ENCODE measurements at places on chromosomes 1 and 21.
A peak's percentile ranks its signal among the peaks of the same experiment; 100 is the strongest.

DNA sequence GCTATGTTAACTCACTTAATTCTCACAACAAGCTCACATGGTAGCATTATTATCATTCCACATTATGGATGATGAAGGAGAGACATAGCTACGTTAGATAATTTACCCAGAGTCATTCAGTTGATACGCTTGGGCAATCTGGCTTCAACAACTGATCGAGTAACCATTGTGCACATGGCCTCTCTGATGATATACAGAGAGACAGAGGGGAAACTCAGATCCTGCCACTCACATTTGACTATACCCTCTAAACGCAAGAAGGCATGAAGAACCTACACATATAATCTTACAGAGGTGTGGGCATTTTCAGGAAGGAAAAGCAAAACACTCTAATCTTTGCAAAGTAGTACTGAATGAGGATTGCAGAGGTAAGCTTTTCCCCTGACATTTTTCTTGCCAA is 360.1 kb downstream of the BARHL2 start:
- DNase-seq: no peak

GRCh38 chr21:43876605-43877004 is 11.6 kb downstream of the AGPAT3 start:
- DNase-seq: no peak

- no peak for DNase-seq
Measured at GRCh38 chr1:36352125-36352909, 28.9 kb upstream of the EVA1B start.

DNA sequence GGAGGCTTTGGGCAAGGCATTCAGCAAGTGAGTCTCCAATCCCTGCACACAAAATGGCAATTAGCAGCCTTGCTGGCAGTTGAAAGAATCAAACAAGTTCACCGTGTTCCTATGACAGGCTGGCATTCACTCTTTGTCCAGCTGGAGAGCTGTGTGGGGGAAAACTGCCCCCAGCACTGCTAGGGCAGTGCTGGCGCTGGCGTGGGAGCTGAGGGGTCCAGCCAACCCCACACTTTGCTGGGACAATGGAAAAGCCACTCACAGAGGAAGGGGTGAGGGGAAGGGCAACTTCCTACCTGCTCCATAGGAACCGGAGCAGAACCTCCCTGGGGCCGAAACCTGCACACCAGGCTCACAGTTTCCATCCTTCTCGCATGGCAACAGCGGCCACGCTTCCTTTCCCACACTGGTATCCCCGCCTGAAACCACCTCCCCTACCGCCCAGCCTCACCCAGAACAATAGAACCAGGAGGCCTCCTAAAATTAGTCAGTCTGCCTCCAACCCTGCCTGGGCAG is 26.7 kb upstream of the KCNN3 start:
- DNase-seq: no peak

DNA sequence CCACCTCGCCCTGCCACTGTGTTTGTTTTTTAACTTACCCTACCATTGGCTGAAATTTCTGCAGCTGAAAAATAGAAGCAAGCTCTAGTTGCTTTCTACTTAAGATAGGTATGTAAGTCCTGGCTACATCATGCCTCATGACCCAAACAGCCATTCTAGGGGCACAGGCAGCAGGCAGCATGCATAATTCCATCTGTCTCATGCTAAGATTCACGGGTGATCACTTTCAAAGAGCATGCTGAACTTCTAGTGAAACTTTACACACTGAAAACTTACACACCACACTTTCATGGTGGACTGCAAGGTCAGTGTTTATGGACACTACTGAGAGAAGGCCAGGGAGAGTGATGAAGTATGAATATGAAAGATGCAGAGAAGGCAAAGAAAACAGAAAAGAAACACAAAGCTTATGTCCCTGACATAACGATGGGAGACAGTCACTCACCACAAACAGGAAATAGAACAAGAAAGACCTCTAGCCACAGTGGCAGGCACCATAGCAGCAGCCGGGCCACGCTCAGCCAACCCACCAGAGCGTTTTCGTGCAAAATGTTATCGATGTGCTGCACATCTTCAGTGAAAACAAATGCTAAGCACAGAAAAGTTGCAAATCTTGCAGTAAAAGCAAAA is 102.3 kb upstream of the TIAM1 start:
- no peak for DNase-seq

- no peak for DNase-seq
Measured at GRCh38 chr1:67761091-67761490, 72.2 kb downstream of the GNG12 start.

GRCh38 chr1:112788561-112788960 is 73.4 kb upstream of the PPM1J start:
- DNase-seq: no peak

DNA sequence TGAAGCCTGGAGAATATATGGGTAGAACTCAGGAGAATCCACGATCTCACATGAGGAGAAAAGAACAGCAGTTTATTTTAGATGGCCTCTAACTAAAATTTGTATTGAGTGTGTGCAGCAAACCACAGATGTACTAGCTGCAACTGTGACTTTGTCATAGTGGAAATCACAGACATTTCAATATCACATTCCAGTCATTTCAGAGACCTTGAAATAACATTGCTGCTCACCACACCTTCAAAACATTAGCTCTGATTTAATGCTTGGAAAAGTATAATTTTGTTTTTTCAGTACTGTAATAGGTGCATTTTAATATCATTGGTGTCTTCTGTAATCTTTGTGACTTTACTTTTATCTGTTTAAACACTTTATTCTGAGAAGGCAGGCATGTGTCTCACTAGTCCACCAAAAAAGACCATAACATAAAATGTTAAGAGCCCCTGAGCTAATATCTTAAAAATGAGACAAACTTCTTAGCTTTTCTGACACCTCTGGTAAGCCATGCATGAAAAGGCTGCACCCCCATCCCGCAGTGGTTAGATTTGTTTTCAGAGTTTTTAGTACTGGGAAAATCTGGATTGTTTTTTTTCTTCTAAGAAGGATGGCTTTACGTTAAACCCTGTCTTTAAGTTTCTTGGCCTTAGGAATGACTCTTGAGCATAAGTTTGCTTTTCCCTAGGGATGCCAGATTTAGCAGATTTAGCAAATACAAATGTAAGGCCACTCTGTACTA is 30.1 kb downstream of the KCNJ15 start:
- no peak for DNase-seq

DNA sequence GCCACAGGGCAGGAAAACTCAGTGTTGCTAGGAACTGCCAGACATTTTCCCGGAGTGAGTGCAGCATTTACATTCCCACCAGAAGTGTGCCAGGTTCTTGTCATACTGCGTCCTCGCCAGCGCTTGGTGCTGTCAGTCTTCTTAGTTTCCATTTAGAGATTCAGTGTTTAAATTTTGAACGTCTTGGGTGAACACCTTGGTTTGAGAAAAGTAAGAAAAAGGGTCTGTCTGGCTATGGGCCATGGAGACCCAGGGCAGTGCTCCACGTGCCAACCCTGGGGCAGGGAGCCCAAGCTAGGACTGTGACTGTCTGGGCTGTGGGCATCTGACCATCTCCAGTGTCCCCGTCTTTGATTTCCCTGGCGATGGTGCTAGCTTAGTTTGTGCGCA is 16.0 kb downstream of the IBA57 start:
- no peak for DNase-seq

DNA sequence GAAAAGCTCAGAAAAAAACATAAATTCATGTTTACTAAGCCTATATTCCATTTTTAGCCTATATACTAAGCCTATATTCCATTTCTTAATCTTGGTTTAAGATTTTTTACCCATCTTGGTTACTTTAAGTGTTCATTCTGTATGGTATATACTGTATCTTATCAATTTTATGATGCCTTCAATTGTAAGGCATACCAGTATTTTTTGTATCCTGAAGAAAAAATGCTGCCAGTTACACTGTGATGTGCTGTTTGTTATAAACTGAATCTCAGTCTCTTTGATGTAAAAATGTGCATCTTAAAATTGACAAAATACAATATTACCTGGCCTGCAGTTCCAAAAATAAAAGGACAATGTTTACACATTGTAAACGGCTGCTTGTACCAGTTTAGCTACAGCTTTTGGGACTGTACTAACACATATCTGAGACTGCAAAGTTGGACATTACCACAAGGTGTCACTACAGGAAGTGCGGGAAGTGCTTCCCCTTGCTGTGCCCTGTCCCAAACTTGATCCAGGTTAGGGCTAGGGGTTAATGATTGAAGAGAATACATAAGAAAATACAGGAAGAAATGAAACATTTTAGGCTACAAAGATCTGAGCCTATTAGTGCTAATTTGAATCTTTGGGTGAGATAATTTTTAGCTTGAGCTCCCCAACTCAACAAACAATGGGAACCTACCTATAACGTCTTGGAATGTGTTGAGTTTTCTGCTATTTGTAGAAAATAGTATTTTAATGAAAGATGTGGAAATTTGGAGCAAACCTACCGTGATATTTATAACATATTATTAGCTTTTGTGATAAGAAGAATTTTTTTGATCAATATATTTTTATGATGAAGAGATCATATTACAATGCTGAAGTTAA is 108.9 kb downstream of the LBR start:
- DNase-seq: peak; percentile 1

- no peak for DNase-seq
Measured at GRCh38 chr21:41494242-41494641, 13.7 kb downstream of the TMPRSS2 start.

GRCh38 chr1:201917362-201918033 is 28.8 kb downstream of the SHISA4 start:
- no peak for DNase-seq

DNA sequence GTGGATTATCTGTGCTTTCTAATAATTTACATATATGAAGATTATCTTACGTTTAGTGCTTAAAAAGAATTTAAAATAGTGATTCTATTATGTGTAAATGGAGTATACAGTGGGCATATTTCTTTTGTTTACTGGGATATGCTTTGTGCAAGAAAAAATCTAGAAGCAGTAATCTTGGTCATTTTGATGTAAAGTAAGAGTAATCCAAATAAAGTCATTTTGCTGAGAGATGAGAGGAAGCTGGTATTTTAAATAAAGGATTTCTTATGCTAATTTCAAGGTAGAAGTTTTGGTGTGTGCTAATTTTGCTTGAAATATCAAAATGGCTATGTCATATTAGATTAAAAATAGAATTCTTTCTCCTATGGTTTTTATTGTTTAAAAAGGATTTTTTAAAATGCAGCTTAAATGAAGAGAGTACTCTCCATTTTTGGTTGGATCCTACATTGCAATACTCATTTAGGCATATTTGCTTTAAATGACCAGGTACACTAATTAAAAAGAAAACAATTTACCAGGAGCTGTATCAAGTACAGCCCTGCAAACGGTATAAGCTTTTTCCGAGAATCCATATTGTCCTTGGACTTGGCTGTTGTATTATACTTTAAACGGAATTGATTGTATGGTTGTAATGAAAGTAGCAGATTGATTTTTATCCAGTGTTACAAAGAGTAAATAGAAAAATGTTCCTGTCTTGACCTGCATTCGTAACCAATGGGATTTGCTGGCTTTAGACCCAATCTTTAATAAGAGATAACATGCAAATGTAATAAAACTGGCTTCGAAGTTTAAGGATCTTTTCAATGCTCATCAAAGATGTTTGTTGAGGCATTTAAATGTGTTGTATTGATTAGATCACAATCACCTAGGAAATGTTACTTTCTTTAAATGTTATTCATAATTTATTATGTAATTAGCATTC is 574.7 kb downstream of the USP25 start:
- no peak for DNase-seq

DNA sequence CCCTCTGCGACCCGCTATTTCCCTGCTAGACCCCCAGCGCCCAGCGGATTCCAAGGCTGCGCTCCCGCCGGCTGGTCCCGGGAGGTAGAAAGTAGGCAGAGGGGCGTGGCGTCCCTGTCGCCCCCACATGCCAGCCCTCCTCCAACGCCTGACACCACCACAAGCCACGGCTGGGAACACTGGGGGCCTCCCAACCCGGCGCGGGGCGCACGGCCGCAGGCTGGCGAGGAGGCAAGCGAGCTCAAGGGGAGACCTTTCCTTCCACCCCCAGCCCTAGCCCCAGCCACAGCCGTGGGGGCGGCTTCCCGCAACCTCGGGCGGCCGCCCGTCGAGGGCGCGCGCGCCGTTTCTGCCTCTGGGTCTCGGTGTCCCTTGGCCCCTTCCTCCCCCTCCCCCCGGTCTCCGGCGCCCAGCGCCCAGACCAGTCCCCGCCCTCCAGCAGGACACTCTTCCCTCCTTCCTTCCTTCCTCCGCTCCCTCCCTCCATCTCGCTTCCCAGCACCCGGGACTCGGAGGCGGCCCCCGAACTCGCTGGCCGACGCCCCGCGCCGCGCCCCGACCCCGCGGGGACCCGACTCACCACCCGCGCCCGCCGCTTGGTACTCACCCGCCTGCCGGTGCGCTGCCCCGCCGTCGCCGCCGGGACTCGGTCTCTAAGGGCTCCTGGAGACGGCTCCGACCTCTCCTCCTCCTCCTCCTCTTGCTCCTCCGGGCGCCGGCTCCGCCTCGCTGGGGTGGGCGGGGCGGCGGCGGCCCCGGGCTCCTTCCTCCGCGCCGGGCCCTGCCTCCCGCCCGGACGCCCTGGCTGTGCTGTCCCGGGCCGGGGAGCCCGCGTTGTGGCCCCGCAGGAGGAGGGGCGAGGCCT is at the start of gene GNG12:
GNG12 (minus strand) TSS at position 731 of the 865 bp plus-strand sequence. CDS start 125,781 bp downstream, outside the sequence.
- peak; percentile 23 for DNase-seq

GRCh38 chr1:187645651-187646050 is 816.9 kb downstream of the PLA2G4A start:
- no peak for DNase-seq

DNA sequence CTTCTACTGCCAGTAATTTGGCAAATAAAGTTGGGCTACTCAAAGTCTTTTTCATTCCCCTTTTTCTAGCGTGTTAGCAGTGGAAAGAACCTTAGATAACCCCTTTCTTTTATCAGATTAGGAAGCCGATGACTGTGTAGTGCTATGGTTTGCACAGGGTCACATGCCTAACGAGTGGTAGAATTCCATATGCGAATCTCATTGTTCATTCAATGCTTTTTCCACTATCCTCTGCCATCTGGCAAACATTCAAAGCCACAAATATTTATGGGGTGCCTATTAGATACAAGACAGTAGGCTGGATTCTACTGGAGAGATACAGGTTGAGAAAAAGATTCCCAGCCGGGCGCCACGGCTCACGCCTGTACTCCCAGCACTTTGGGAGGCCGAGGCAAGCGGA is 14.9 kb upstream of the IER5 start:
- DNase-seq: no peak

- no peak for DNase-seq
Measured at GRCh38 chr1:160642281-160642644, 4.6 kb downstream of the SLAMF1 start.

- DNase-seq: no peak
Measured at GRCh38 chr1:223289621-223290020, 74.4 kb downstream of the SUSD4 start.
